ENCODE measurements at places on chromosomes 4 and X.

DNA sequence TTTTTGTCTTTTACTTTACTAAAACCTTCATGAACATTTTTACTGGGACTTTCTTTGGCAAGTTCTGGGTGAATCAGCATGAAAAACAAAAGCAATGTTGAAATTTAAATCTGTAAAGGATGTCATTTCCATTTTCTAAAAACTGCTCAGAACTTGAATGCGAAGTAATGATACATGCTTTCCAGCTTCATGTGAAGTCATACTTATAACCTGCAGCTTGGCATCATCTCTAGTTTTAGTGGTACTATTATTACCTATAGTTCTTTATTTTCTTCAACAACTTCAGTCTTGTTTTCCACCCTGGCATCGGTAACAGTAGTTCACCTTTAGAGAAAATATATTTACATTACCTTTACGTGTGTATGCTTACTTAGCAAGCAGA lies 421.4 kb upstream of the DIPK2B start:
- no peak for DNase-seq

GRCh38 chr4:91590260-91590659 lies 713.5 kb upstream of the GRID2 start:
- DNase-seq, result no peak

GRCh38 chr4:53573696-53574095 lies 17.6 kb downstream of the LNX1 start:
- no peak for DNase-seq

DNA sequence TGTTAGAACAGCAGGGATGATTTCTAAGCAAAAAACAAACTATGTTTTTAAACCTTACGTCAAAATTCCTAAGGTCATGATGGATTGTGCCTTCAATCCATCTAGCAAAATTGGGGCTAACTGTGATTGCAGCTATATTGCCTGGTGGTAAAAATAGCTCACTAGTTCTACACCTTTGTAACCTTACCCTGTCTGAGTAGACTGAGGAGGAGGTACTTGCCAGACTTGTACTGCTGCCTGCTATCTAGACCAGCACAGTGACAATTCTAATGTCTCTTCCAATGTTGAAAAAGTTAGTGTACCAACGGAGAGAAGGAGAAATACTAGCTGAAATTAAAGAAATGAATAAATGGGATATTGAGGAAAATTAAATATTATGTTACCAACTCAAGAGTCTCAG lies 30.3 kb downstream of the ATP11C start:
- no peak for DNase-seq
